C1 segment of cervical spinal cord (tissue), 14 donors: ENCODE measurements at places on chromosomes 6 and 20.

- DNase-seq: no peak
Observed at GRCh38 chr6:82840571-82840970, 225.1 kb downstream of the UBE3D start.

DNA sequence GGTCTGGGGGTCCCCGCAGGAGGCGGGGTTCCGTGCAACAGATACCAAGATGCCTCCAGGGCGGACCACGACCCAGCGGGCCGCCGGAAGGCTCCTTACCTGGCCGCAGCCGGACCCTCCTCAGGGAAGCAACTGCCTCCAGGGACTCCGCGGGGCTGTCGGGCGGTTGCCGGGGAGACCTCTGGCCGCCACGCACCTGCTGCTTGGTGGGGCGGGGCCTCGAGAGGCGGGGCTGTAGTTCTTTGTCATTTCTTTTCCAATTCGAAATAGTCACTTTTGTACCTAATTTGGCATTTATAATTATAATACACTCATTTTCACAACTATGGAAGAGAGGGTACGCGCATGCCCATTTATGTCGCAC lies 647 bp downstream of the AK9 start:
- peak; percentile 24 for DNase-seq

DNA sequence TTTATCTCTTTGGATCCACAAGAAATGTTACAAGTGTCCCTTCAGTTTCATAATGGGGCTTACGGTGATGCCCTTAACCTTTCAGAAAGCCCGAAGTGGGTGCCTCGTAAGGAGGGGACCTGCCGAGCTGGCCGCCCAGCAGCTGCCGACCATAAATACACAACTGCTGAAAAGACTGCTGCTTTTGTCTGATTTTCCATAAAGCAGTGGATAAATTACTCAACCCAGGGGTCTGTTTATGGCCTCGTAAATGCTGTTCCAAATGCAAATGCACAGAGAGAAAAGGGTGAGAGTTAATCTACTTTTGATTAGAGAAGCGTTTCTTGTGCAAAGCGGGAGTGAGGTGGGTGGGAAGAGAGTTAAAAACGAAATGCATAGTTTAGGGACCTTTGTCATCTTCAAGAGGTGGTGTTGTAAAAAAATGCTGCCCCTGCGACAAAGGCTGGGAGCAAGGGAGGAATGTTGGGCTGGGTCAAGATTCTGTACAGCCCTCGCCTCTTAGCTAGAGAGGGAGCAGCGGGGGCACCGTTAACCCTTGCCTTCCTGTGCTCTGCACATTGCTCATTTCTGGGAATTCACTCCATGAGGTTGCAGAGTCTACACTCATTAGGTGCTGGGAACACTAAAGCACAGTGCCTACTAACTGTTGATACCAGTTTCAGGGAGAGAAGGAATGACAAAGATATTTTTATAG lies 112.0 kb upstream of the MTHFD1L start:
- no peak for DNase-seq

GRCh38 chr6:39934131-39934757 lies at the start of gene MOCS1:
Gene MOCS1, minus strand, starts transcription at chr6:39934462. Its CDS starts 45 bp downstream, at chr6:39934417.
- peak; percentile 58 for DNase-seq

DNA sequence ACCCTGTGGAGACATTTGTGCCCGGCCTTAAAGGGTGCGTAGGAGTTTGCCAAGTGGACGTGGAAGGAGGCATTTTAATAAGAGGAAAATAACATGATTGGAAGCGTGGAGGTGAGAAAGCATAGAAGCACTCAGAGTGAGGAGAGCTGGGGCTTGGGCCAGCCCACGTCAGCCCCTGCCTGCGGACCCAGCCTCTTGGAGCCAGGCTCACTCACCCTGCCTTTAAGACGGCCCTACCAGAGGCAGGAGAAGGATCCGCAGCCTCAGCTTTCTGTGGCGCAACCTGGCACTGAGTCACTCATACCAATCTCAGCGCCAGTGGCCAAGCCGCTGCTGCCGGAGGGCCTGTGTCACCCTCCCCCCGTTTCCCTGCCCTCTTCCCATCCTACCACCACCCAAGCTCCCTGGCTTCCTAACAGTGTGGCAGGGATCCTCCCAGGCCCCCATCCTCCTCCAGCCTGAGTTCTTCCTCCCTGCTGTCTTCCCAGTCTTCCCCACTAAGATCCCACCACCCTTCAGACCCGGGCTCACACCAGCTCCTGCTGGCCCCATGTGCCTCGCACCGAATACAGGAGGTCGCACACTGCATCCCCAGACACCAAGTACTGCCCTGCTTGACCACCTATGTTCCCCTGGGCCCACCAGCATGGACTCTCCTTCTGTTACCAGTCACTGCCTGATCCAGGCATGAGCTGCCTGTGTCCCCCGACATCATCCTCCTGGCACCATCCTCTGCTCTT lies 285.2 kb downstream of the UST start:
- no peak for DNase-seq
